ENCODE measurements at places on chromosomes 5 and 9. TPM values are rescaled to one million over a fixed set of nuclear protein-coding genes. Genes with fewer than 3 reads are reported as not detected.

SLC6A19 gene
- not detected for total RNA-seq

EGFL7 gene
- 27.0 TPM for total RNA-seq

BARHL1 gene
- not detected for total RNA-seq

UHRF2 gene
- 20.0 TPM for total RNA-seq

COL15A1 gene
- total RNA-seq, result 3.5 TPM

STK32A gene
- total RNA-seq, result 1.5 TPM

POLK gene
- 11.9 TPM for total RNA-seq

BSPRY gene
- 0.13 TPM for total RNA-seq

SAXO1 gene
- total RNA-seq, result 0.51 TPM

IRX1 gene
- total RNA-seq, result 5.6 TPM

BNIP1 gene
- 10.4 TPM for total RNA-seq

LRRC26 gene
- 0.16 TPM for total RNA-seq

SPINK4 gene
- total RNA-seq, result not detected

ARL14EPL gene
- total RNA-seq, result not detected

NTRK2 gene
- under 0.01 TPM for total RNA-seq

SLC4A9 gene
- total RNA-seq, result 0.13 TPM

CLTA gene
- 341 TPM for total RNA-seq

NUTM2F gene
- not detected for total RNA-seq

NSUN2 gene
- 22.1 TPM for total RNA-seq

ELP1 gene
- total RNA-seq, result 22.5 TPM

CFAP77 gene
- not detected for total RNA-seq

ADGRD2 gene
- not detected for total RNA-seq

SYK gene
- 7.5 TPM for total RNA-seq

SPINK13 gene
- not detected for total RNA-seq

RNF224 gene
- 0.25 TPM for total RNA-seq

PRDM9 gene
- not detected for total RNA-seq

GFI1B gene
- total RNA-seq, result not detected

UNC13B gene
- total RNA-seq, result 22.4 TPM

PDE6A gene
- under 0.01 TPM for total RNA-seq

Data from mesangial cell (primary cell).